ENCODE measurements at places on chromosomes 3 and 15. TPM values are rescaled to one million over a fixed set of nuclear protein-coding genes. Genes with fewer than 3 reads are reported as not detected.

DNA sequence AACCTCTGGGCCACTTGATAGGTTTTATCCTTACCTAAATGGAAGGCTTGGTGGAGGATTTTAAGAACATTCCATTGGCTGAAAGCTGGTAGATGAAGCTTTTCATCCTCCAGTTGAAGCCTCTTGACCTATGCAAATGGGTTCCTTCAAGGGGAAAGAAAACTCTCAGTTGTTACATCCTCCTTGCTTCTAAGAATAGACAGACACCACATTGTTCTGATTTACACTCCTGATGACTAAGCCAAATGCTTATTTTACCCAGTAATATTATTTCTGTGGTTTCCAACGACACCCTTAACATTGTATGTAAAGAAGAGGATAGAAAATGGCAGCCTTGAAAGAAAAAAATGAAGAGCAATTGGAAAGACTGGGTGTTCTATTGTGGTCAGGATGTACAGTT is 480.5 kb downstream of the OTOL1 start:
- H3K4me3 ChIP-seq = no peak overlapping the region
- no peaks in the 10 kb centered on the region for H3K27me3 ChIP-seq
- H3K4me1 ChIP-seq = peaks cover 8% of the 10 kb centered on the region
- DNase-seq = no peak

GRCh38 chr3:159929171-159930141 is 59.2 kb upstream of the IL12A start:
- H3K36me3 ChIP-seq = no peaks in the 10 kb centered on the region
- no peaks in the 10 kb centered on the region for H3K27me3 ChIP-seq
- H3K4me3 ChIP-seq = no peak overlapping the region
- peak overlapping the region; percentile 76 for H3K27ac ChIP-seq

DNA sequence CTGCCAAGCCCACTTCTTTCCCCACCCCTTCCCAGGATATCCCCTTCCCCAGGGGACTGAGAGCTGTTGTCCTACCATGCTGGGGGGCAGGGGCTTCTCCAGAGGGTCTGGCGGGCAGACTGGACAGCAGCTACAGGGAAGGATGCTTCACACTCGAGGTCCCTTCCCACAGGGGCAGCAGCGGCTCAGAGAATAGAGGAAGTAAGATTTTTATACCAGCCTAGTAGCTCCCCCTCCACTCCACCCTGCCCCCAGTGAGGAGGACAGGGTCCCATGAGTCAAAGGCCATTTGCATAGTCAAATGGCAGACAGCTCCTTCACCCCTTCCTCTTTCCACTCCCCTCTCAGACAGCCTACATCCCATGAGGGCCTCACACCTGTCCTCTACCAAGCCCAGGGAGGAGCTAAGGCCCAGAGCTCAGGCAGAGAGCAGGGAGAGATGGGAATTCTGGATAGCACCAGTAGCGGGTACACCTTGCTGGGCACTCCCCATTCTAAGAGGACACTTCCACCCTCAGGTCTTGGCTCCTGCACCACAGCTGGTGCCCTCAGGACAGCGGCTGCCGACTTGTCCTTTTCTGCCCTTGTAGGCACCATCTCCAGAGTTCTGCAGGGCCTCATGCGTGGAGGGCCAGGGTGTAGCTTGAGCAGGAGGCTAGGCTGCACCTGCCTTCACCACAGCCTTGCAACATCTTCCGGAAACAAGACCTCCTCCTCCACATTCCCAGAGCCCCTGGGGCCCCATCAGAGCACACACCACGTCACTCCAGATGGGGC is at the start of gene TLR9:
Gene TLR9, minus strand, starts transcription at position 194 of the 777 bp plus-strand sequence. Its CDS starts 116 bp downstream, at position 78.
- H3K36me3 ChIP-seq = peaks cover 31% of the 10 kb centered on the region
- no peak within 1 kb of the TSS for H3K27ac ChIP-seq
- H3K27me3 ChIP-seq = no peaks in the 10 kb centered on the region
- peaks cover 20% of the 10 kb centered on the region for H3K4me1 ChIP-seq
- DNase-seq = no peak

GRCh38 chr15:85752491-85752961 is 42.2 kb downstream of the KLHL25 start:
- peaks cover 15% of the 10 kb centered on the region for H3K36me3 ChIP-seq
- H3K27me3 ChIP-seq = no peaks in the 10 kb centered on the region
- H3K27ac ChIP-seq = peak overlapping the region; percentile 20

GRCh38 chr15:89116404-89116803 is 28.1 kb downstream of the ABHD2 start:
- no peak for DNase-seq
- no peaks in the 10 kb centered on the region for H3K27me3 ChIP-seq
- no peak overlapping the region for H3K4me3 ChIP-seq
- H3K27ac ChIP-seq = no peak overlapping the region
- peaks cover 15% of the 10 kb centered on the region for H3K4me1 ChIP-seq
- peaks cover 22% of the 10 kb centered on the region for H3K36me3 ChIP-seq

DNA sequence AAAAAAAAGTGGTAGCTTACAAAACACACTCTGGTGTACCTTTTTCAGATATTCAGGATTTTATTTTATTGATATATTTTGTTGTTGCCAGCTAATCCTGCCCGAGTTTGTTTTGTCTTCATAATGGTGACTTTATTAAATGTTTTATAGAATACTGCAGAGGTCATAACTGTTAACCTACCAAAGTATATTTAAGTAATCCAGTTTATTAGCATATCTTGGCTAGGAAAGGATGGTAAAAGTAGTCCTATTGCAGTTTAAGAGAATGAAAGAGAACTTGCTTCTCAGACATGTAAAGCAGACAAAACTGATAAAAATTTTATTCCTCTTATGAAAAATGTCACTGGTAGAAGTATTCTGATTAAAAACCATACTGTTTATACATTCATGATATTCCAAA is 59.2 kb upstream of the IGSF10 start:
- no peak overlapping the region for H3K4me3 ChIP-seq
- no peaks in the 10 kb centered on the region for H3K36me3 ChIP-seq
- H3K4me1 ChIP-seq = no peaks in the 10 kb centered on the region
- no peaks in the 10 kb centered on the region for H3K27me3 ChIP-seq

GRCh38 chr3:152539191-152539764 is 270.5 kb downstream of the MBNL1 start:
- no peak for DNase-seq
- no peak overlapping the region for H3K27ac ChIP-seq
- no peaks in the 10 kb centered on the region for H3K36me3 ChIP-seq
- H3K27me3 ChIP-seq = no peaks in the 10 kb centered on the region
- no peak overlapping the region for H3K4me3 ChIP-seq

GRCh38 chr3:101964861-101965260 is 115.5 kb downstream of the NFKBIZ start:
- no peak overlapping the region for H3K27ac ChIP-seq
- no peaks in the 10 kb centered on the region for H3K36me3 ChIP-seq
- H3K4me1 ChIP-seq = no peaks in the 10 kb centered on the region

DNA sequence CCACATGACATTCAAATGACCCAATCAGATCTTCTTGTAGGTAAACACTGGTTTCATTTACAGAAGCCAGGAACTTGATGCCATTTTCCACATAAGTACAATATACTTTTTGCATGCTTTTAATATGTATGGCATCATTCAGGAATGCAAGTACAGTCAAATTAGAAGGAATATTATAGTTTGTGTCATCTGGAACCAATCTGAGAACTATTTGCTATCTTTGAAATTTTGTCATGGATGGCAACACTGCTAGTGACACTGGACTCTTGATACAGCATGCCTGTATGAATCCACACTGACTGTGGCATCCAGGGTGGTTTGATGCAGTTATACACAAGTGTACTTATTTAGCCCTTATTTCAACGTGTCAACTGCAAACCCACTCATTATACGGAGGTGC is 141.6 kb downstream of the EBLN2 start:
- H3K4me3 ChIP-seq = no peak overlapping the region
- no peaks in the 10 kb centered on the region for H3K27me3 ChIP-seq
- H3K36me3 ChIP-seq = no peaks in the 10 kb centered on the region

DNA sequence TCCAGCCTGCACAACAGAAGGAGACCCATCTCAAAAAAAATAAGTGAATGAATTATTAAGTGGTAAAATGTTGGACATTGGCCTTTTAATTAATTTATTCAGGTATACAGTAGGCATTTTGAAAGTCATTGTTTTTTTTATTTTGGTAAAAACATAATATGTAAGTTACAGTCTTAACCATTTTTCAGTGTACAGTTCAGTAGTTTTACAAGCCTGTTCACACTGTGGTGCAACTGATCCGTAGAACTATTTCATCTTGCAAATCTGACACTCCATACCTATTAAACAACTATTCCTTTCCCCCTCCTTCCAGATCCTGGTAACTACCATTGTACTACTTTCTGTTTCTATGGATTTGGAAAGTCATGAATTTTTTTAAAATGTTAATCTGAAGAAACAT is 36.1 kb upstream of the APH1B start:
- H3K27me3 ChIP-seq = no peaks in the 10 kb centered on the region
- H3K36me3 ChIP-seq = peaks cover 2% of the 10 kb centered on the region
- no peak overlapping the region for H3K27ac ChIP-seq
- no peak for DNase-seq

GRCh38 chr15:82132742-82133141 is 86.9 kb upstream of the MEX3B start:
- no peaks in the 10 kb centered on the region for H3K27me3 ChIP-seq
- no peak overlapping the region for H3K27ac ChIP-seq
- H3K4me1 ChIP-seq = no peaks in the 10 kb centered on the region
- H3K4me3 ChIP-seq = no peak overlapping the region

DNA sequence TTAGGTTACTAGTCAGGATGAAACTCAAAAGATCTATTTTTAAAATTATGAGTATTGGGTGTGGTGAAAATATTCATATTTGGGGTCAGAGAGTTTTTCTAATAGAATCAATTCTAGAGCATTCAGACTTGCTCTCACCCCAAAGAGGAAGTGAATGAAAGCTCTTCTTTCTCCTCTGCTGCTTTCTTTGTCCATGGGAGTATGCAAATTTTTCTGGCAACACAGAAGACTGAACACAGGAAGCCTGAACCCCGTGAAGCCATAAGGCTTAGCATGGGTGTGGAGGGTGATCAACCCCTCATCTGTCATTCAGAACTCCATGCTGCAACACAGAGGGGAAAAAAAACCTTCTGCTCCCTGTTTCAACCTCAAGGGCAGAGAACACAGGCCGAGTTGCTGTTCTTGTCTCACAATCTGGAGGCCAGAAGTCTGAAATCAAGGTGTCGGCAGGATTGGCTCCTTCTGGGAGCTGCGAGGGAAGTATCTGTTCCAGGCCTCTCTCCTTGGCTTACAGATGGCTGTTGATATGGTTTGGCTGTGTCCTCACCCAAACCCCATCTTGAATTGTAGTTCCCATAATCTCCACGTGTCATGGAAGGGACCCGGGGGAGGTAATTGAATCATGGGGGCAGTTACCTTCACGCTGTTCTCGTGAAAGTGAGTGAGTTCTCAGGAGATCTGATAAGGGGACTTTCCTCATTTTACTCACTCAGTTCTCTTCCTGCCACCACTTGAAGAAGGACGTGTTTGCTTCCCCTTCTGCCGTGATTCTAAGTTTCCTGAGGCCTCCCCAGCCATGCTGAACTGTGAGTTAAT is 33.7 kb upstream of the CD47 start:
- no peak overlapping the region for H3K4me3 ChIP-seq
- no peaks in the 10 kb centered on the region for H3K36me3 ChIP-seq
- peaks cover 3% of the 10 kb centered on the region for H3K4me1 ChIP-seq
- no peak overlapping the region for H3K27ac ChIP-seq
- H3K27me3 ChIP-seq = no peaks in the 10 kb centered on the region

DNA sequence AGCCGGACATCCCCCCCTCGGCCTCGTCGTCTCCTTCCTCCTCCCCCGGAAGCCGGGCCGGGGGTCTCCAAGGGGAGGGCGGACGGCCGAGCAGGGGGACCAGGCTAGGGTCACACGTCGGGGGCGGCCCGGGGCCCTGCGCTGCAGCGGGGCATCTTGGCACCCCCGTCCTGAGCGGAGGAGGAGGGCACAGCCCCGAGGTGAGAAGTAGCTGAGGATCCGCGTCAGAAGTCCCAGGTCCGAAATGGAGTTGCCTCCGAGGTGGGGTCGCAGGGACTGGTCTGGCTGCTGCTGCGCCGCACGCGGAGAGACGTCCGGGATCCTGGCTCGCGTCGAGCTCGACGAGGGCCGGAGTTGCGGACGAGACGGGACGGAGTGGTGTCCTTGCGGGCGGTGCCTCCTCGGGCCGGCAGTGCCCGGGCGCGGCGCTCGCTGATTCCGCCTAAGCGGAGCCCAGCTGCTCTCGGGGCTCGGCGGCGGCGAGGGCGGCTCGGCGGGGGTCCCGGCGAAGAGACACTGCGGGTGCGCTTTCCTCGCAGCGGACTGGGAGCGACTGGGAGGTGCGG is at the start of gene ADCY5:
Gene ADCY5, minus strand, starts transcription at position 555 of the 566 bp plus-strand sequence. Its CDS starts 545 bp downstream, at position 10.
- H3K27me3 ChIP-seq = peaks cover 66% of the 10 kb centered on the region
- no peak within 1 kb of the TSS for H3K27ac ChIP-seq
- DNase-seq = peak; percentile 27
- H3K4me1 ChIP-seq = peaks cover 9% of the 10 kb centered on the region
- H3K36me3 ChIP-seq = no peaks in the 10 kb centered on the region

- H3K27ac ChIP-seq = no peak overlapping the region
- no peak overlapping the region for H3K4me3 ChIP-seq
- no peaks in the 10 kb centered on the region for H3K4me1 ChIP-seq
- no peak for DNase-seq
- no peaks in the 10 kb centered on the region for H3K27me3 ChIP-seq
- no peaks in the 10 kb centered on the region for H3K36me3 ChIP-seq
Observed at GRCh38 chr3:41267975-41268640, 68.8 kb downstream of the CTNNB1 start.

DNA sequence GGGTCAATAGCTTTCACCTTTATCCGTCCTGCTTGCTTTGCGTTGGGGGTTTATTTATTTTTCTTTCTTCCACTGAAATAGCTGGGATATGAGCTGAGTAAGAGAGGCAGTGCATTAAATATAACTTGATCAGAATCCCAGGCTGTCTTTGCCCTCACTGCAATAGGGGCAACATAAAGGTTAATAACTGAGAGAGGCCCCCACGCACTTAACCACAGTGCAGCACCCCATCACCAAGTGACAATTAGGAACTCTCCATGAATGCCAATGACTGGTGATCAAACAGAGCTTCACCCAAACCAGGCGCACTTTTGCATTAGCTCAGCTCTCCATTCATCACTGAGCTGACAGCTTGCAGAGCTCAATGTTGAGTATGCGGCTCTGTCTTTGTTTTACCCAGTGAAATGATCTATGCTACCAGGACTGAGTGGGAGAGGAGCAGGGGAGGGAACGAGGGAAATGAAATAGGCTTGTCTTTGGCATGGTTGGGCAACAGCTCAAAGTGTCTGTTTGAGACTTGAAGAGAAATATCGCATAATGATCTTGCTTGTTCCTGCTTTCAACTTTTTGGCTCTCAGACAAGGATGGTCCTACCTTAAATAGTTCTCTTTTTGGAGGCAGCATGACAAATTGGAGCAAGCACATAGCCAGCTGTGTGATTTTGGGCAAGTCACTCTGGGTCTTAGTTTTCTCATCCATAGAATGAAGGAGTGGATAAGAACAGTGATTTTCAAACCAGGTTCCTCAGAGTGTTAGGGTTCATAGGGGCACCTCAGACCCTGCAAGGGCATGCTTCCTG is 14.5 kb upstream of the GLCE start:
- H3K4me3 ChIP-seq = no peak overlapping the region
- H3K27me3 ChIP-seq = no peaks in the 10 kb centered on the region
- no peak overlapping the region for H3K27ac ChIP-seq
- no peaks in the 10 kb centered on the region for H3K4me1 ChIP-seq
- no peaks in the 10 kb centered on the region for H3K36me3 ChIP-seq

Gene GOLGA6L10
- 0.44 TPM for total RNA-seq

Gene SNTN
- not detected for total RNA-seq

Gene TMC3
- 0.04 TPM for total RNA-seq

Gene TTLL13
- 0.09 TPM for total RNA-seq

Gene XIRP1
- 79.4 TPM for total RNA-seq

Gene C15orf39
- 5.5 TPM for total RNA-seq

Gene IMPG2
- 1.3 TPM for total RNA-seq

Gene RHCG
- not detected for total RNA-seq

Gene TFDP2
- 41.8 TPM for total RNA-seq

Gene UCN2
- not detected for total RNA-seq

Gene INKA1
- 13.2 TPM for total RNA-seq

Gene ISL2
- 0.04 TPM for total RNA-seq

All from muscle of leg (tissue), 16 donors.